Left ventricle myocardium inferior (tissue), 1 donor: ENCODE measurements at places on chromosomes 2 and 18. TPM values are rescaled to one million over a fixed set of nuclear protein-coding genes. Genes with fewer than 3 reads are reported as not detected.

SDC1 gene
- total RNA-seq, result 0.41 TPM

CYS1 gene
- total RNA-seq, result 3.3 TPM

MAPK4 gene
- 21.7 TPM for total RNA-seq

OSBPL1A gene
- total RNA-seq, result 82.8 TPM

NOSTRIN gene
- total RNA-seq, result 14.7 TPM

- no peak for DNase-seq
These were observed 41.5 kb downstream of the ARHGAP25 start for GRCh38 chr2:68776124-68776523.

GRCh38 chr2:80464275-80464674, 159.7 kb upstream of the LRRTM1 start:
- no peak for DNase-seq

GRCh38 chr2:150062416-150062815, 425.1 kb downstream of the RND3 start:
- DNase-seq, result no peak

DNA sequence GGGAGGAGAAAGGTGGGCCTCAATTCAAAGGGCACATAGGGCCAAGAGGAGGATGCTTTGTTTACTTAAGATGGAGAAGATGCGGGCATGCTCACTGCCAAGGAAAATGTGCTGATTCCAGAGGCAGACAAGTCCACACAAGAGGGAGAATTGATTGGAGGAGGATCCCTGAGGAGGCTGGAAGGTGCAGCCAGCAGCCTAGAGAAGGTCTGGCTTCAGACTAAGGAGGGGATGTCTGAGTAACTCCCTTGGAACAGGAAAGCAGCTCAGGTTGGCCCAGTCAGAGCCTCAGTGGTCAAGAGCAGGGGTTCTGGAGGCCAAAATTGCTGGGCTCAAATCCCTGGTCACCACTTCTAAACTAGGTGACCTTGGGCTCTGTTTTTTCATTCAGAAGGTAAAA, 265.5 kb upstream of the NCKAP5 start:
- DNase-seq, result no peak

- no peak for DNase-seq
These were observed 1.6 kb upstream of the TMBIM1 start for GRCh38 chr2:218293715-218294429.

- DNase-seq, result no peak
These were observed 128.5 kb downstream of the METTL4 start for GRCh38 chr18:2442726-2443275.
